ENCODE measurements at places on chromosomes 16 and 17. TPM values are rescaled to one million over a fixed set of nuclear protein-coding genes. Genes with fewer than 3 reads are reported as not detected.

OSGIN1 gene
- 3.7 TPM for total RNA-seq

DOK4 gene
- 50.5 TPM for total RNA-seq

NTN1 gene
- 0.26 TPM for total RNA-seq

HS3ST6 gene
- total RNA-seq, result not detected

CACNG3 gene
- total RNA-seq, result not detected

SLC2A4 gene
- total RNA-seq, result 0.10 TPM

EVPLL gene
- not detected for total RNA-seq

MILR1 gene
- 2.3 TPM for total RNA-seq

KRTAP4-3 gene
- not detected for total RNA-seq

SLX4 gene
- 4.9 TPM for total RNA-seq

SLC5A10 gene
- not detected for total RNA-seq

MAPT gene
- 0.53 TPM for total RNA-seq

TBC1D3 gene
- not detected for total RNA-seq

ENO3 gene
- 3.4 TPM for total RNA-seq

Measured in smooth muscle cell of the pulmonary artery (primary cell).